MV-4-11 (cell line): ENCODE measurements at places on chromosomes 1 and 21.

DNA sequence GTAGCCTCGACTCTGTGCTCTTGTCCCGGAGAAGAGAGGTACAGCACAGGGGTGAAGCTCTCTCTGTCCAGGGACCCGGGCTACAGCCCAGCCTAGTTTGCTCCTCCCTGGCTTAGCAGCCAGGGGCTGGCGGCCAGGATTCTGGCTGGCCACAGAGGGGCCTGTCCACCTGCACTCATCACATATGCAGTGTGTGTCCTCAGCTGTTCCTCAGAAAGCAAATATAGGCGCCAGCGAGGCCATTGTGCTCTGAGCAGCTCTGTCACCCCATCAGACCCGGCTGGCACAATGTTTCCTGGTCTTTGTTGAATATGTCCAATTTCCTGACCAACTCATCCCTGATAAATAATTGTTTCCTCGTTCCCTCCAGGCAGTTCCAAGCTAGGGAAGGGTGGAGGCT lies 28.5 kb downstream of the KCND3 start:
- DNase-seq, result no peak

DNA sequence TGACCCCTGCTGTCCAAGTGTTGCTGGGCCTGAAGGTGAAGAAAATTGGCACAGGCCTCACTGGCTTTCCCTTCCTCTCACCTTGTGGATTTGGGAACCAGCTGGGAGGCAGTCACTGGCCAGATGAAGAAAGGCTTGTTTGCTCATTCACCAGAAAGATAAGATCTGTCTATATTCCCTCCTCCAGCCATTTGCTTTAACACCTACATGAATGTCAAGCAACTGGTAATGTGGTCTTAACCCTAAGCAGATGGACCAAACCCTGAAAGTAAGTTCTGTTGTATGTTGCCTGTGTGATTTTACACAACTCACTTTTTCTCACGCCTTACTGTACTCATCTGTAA lies 10.3 kb upstream of the SRRM1 start:
- DNase-seq, result no peak

GRCh38 chr1:58017641-58018040 lies 528.9 kb downstream of the OMA1 start:
- DNase-seq, result no peak

DNA sequence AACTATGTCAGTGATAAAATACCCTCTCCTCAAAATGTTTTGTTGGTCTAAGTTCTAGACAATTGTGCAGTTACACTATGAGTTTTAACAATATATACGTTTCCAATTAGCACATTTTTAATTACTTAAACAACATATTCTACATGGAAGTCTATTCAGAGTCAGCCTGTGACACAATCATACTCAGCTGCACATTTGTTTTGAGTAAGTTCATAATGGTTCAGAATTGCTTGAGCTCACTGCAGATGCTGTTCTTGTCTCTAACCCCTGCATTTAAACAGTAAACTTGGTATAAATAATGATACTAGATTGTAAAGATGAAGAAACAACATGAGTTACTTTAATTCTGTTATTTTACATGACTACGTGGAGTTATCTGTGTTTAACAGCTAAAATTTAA lies 30.6 kb downstream of the CDKN2C start:
- no peak for DNase-seq

DNA sequence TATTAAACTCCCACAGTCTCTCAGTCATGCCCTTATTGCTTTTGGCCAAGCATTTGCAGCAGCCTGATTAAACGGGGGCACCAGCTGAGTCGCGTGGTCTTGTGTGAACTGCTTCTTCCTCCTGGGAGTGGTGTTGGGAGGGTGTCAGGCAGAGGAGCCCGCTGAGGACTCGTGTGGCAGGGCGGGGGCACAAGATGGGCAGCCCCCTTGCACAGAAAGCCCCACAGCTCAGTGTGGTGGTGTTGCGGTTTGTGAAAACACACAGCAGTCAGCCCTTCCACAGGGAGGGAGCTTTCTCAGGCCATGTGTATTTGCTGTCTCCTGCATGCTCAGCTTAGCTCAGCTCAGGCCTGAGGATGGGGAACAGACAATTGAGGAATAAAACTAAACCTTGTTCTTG lies 22.4 kb downstream of the PEX14 start:
- no peak for DNase-seq

- DNase-seq, result no peak
Observed at GRCh38 chr1:5751833-5752745, 240.1 kb downstream of the NPHP4 start.

DNA sequence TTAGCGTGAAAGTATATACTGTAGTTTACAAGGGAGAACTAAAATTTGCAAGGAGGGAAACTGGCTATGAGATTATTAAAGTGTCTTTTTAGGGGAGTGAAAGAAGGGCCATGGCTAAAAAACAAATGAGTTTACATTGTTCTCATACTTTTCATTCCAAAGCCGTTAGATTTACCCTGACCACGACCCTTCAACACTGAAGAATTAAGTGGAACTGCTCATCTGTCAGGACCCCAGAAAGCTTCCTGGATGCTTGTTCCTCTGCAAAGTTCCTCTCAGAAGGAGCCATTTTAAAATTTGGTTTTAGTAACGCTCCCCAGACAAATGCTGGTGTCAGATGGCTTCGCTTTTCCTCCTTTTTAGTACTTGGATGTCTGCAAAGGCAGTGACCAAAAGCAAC lies 82.7 kb upstream of the ZBTB18 start:
- DNase-seq, result no peak

DNA sequence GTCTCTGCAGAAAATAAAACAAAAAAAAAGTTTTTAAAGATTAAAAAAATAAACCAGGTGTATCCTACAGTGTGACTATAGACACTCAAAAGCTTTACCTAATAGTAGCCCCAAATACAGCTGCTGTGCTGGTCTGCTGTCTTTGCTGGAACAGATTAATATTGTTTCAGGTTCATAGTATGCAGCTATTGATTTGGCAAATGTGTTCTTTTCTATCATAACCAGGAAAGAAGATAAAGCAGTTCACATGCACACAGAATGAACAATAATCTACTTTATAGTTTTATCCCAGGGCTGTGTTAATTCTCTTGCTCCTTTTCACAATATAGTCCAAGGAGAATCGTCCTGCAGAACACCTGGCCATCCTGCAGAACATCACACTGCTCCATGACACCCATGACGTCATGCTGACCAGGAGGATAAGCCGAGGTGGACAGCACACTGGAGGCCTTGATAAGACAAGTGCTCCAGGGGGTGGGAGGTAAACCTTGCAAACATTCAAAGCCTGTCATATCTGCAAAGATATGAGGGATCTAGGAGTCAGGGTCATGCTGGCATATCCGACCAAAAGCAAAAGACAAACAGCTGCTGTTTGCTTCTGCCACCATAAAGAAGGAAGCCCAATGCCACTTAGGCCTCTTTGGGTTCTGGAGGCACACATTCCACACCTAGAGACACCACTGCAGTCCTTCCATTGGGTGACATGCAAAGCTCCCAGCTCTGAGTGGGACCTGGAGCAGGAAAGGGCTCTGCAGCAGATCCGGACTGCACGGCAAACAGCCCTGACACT lies 86.1 kb upstream of the SLC2A1 start:
- no peak for DNase-seq

GRCh38 chr1:151834239-151834638 lies 2.6 kb upstream of the RORC start:
- DNase-seq, result peak; percentile 52
